Nephron progenitor cell (in vitro differentiated cells): ENCODE measurements at places on chromosomes 2 and 18.
A peak's percentile ranks its signal among the peaks of the same experiment; 100 is the strongest.

- DNase-seq: no peak
These were observed 165.0 kb upstream of the ZNF521 start for GRCh38 chr18:25516747-25517498.

DNA sequence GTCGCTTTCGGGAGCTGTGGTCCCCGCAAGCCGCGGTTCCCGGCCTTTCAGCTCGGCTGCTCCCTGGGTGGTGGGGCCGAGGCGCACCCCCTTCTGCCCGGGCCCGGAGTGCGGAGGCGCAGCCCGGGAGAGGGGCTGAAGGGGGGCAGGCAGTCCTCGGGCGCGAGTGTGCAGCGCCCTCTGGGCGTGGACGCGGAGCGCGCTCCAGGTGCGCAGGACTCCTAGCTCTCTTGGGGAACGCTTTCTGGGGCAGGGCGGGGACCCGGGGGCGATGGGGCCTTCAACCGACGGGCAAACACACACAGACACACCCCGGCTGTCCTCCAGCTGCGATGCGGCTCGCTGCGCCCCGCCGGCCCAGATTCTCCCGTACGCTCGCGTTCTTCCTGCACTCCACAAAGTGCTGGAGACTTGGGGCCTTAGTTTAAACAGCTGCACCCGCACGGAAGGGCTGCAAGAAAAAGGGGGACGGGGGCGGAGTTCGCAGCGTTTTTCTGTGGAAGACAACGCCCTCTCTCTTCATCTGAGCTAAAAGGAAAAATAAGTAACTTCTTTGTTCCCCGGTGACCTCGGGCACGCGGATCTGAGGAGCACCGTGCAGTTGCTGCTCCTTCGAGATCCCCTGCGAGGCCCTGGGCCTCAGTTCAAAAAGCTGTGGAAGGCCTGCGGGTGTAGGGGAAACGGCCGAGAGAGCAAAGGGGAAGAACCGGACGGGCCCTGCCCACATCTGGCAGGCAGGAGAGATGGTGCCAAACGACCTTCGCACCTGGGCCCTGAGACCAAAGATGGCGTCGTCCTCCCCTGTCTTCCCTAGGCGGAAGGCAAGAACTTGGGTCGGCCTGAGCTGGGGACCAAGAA, 593 bp upstream of the SDC1 start:
- DNase-seq: no peak

DNA sequence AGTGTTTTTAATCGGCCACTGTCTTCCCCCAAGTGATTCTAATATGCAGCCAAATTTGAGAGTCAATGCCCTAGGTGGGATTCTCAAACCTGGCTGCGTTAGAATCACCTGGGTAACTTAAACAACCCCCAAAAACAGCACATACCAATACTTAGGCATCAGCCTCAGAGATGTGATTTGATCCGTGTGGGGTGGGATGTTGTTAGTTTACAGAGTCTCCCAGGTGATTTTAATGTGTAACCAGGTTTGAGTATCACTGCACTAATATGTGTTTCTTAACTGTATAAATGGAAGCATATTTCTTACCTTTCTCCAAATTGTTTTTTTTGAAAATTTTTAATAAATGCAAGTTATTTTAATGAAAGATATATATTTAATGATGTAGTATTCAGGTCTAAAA, 135.4 kb downstream of the PLCL1 start:
- no peak for DNase-seq

DNA sequence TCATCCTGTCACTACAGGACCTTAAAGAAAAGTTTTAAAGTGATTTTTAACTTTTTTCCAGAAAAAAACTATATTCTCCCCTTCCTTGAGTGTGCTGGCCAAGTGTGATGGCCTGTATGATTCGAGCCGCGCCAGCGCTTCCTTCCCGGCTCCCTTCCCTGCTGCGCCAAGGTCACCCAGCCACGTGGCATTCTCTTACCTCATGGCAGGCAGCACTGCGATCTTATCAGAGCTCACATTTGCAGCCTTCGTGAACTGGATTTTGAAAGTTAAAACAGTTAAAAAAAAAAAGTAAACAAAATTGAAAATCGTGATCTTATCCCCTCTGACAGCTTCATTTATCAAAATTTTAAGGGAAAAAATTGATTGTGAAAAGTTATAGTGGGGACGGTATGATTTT, 279.8 kb downstream of the PTGR3 start:
- no peak for DNase-seq

GRCh38 chr2:37748541-37748940, 77.1 kb upstream of the CDC42EP3 start:
- no peak for DNase-seq

DNA sequence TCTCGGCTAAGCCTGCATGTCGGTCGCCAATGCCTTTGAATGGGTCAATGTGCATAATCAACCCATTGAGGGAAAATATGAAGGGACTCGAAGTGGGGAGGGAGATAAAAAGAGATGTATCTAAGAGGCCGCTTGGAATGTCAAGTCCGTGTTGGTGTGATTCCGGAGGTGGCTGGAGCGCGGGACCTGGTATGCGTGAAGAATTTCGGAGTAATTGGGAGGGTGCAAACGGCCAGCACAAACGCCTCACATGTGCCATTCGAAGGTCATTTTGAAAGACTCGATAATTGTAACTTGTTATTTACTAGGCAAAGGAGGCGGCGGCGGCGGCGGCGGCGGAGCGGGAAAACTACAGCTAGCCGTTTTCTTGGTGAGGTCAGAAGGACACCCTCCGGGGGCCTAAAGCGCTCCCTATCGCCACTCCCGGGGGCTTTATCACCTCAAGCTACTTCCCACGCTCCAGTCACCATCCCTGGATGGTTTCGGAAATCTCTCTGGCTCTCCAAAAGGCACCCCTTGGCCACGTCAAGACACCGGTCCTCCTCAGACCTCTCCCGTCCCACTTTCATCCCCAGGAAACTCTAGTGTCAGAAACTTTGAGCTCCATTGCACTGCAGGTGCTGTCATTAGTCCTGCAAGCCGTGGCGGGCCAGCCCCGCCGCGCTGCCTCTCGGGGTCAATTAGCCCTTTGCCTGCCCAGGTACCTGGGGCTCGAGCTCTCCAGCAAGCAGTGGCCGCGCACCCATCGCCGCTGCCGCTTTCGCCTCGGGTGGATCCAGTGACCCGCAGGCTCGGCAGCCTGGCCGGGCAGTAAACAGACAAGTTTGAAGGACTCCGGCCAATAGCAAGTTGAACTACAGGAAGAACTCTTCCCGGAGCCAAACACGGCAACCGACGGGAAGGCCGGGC, 1.5 kb downstream of the ERBB4 start:
- peak; percentile 37 for DNase-seq

GRCh38 chr2:108607706-108608301, 73.5 kb downstream of the LIMS1 start:
- peak; percentile 25 for DNase-seq

DNA sequence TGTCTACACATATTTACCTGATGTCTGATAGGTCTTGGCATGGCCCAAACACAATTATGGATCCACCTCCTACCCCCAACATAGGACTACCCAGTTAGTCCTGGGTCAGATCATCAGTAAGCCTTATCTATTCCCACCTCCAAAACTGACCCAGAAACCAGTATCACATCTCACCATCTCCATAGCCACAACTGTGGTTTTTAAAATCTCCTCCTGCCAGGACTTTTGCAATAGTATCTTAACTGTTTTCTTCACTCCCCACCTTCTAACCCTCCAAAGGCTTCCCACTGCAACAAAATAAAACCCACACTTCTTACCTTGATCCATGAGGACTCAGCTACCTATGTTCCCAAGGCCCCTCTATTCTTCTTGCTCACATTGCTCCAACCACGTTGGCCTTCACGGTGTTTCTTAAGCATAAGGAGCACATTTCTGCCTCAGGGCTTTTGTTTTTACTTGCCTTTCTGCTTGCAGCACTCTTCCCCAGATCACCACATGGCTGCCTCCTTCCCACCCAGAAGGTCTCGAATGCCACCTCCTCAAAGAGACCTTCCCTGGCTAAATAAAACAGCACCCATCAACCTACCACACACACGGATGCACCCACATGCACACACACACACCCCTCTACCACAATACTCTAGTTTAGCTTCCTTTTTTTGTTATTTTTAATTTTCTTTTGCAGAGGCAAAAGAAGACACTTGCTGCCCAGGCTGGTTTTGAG, 125.9 kb upstream of the SLC1A4 start:
- DNase-seq: no peak

- DNase-seq: no peak
These were observed 4.0 kb downstream of the NOP58 start for GRCh38 chr2:202269585-202269984.

GRCh38 chr2:17309741-17310339, 208.4 kb downstream of the RAD51AP2 start:
- peak; percentile 58 for DNase-seq

DNA sequence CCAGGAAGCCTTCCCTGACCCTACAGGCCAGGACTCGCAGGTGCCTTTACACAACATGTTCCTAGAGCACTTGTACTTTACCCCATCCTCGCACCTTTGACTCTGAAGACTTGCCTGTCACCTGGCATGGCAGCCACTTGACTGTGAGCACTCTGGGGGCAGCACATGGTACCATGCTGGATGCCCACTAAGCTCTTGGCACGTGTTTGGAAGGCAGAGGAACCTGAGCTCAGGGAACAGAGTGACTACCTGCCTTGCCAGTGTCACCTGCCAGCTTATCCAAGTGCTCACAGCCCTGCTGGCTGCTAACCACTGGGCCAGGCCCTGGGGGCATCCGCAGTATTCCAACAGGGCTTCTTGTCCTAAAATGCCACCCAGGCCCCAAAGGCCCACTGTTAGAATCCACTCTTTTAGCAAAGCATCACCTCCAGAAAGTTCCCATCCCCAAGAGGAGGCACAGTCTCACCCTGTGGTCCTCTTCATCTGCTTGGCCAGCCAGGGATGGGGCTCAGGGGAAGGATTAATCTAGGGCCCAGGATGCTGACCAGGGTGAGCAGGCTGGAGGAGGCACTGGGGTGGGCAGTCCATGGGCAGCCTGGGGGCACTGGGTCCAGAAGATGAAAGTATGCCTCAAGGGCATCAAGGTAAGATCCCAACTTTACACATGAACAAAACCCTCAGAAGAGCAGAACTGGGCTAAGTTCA, 57.0 kb downstream of the ZBTB7C start:
- no peak for DNase-seq

DNA sequence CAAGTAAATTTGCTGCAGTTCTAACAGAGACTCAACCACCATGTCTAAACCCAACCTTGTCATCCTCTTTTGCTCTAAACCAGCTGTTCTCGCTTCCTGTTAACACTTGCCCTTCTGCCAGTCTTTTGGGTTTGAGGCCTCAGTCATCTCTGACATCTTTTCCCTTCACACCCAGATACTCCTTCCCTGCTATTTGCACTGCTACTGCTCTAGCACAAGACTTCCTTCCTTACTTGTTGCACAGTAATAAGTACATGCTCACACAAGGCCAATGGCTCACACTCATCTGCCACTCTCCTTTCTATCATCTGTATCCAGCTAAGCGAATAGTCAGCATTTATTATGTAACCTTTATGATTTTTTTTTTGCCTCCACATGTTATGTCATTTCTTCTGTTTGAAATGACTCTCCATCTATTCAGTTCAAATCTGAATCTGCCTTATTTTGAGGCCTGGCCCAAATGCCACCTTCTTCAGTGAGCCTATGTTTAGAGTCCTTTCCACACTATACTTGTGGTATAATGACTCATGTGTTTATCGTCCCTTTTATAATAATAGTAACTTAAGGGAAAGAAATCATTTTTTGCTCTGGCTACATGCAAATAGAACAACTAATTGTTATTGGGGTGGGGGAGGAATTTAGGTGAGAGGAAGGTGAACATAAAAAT, 22.5 kb upstream of the CDKL4 start:
- no peak for DNase-seq

- no peak for DNase-seq
These were observed 2.5 kb upstream of the LOXHD1 start for GRCh38 chr18:46659484-46659883.

GRCh38 chr18:22186484-22186971, 17.1 kb downstream of the GATA6 start:
- DNase-seq: no peak
